AG08396 (cell line): ENCODE measurements at places on chromosomes 6 and 20.

DNA sequence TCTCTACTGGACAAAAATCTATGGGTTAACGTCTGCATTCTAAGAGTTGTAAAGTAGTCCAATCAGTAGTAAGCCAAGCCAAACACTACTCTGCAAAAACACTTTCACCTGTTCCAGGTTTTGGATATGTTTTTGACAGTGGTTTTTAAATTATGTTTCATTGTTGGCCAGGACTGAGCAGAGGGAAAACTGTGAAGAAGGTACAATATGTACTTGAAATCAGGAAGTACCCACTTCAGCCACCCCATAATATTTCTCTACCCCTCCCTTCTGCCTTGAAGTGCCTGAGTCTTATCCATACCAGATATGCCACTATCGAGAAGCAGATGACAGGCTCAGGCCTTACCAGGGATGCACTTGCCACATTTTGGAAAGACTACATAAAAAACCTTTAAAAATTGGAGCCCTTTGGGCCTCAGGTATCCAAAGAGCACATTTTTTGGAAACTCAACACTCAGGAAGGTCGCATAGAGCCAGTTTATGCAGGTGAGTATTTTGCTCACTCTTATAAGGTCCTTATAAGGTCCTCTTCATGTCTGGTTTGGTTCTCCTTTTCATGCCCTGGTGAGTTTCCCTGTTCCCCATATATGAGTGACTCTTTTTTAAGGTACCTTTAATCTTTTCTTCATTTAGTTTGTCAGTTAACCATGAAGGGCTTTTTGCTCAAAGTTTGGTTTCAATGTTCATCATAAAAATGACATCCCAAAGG is 859.3 kb upstream of the FLRT3 start:
- DNase-seq = no peak

GRCh38 chr6:16318953-16319720 is 80.8 kb downstream of the GMPR start:
- no peak for DNase-seq

DNA sequence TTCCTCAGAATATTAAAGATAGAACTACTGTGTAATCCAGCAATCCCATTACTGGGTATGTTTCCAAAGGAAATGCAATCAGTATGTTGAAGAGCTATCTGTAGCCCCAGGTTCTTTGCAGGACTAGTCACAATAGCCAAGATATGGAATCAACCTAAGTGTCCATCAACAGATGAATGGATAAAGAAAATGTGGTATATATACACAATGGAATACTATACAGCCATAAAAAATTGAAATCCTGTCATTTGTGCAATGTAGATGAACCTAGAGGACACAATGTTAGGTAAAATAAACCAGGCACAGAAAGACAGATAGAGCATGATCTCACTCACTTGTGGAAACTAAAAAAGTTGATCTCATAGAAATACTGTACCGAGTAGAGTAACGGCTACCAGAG is 306.0 kb upstream of the MARCKS start:
- DNase-seq = no peak

DNA sequence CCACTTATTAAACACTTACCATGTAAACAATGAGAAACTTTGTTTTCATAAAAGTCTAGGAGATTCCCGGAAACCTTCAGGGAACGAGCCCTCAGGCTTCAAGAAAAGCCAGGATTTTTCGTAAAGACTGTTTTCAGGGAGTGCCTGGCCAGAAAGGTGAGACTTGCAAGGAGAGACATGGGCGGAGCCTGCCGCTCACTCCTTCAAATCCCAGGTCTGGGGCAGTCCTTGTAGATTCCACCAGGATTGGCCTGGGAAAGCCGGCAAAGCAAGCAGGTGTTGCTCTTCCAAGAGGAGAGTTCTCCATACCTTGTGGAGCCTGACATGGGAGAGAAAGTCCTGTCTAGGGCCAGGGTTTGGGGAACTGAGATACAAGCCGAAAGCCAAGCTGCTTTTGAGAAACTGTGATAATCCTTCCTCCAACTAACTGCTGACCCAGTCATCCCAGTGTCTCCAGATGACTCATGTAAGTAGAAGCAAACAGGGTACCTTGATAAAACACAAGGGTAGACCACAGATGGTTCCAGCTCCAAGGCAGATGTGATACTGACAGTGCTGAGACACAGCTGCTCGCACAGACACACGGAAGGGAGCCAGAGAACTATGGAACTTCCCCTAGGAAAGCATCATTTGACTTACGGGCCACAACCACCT is 69.4 kb upstream of the NAA20 start:
- DNase-seq = peak; percentile 57

GRCh38 chr20:3202965-3203314 is 1.5 kb downstream of the DDRGK1 start:
- DNase-seq = no peak

DNA sequence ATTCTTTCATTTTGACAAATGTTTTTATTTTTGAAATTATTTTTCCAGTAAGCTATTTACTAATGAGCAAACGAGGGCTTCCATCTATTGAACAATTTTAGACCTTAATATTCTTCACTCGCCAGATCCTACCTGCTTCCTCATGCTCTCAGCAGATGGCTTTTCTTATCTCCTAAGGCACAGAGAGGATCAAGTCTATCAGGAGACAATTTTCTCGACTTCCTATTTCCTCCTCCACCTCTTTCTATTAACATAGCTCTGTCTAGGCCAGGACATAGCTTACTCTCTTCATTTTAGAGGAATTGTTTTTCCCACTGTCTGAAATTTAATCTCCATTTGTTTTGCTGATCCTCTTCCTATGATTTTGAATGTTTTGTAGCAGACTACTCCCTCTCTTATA is 87.0 kb upstream of the MAN1A1 start:
- DNase-seq = no peak

- no peak for DNase-seq
Observed at GRCh38 chr6:166344240-166344639, 1.9 kb upstream of the SFT2D1 start.

GRCh38 chr20:112396-112795 is 24.9 kb downstream of the DEFB125 start:
- no peak for DNase-seq

- DNase-seq = no peak
Observed at GRCh38 chr20:48807586-48808381, 20.0 kb downstream of the PREX1 start.

- no peak for DNase-seq
Observed at GRCh38 chr6:11526156-11526505, 11.4 kb upstream of the TMEM170B start.

GRCh38 chr20:13694420-13695150 is 55.9 kb upstream of the TASP1 start:
- no peak for DNase-seq

DNA sequence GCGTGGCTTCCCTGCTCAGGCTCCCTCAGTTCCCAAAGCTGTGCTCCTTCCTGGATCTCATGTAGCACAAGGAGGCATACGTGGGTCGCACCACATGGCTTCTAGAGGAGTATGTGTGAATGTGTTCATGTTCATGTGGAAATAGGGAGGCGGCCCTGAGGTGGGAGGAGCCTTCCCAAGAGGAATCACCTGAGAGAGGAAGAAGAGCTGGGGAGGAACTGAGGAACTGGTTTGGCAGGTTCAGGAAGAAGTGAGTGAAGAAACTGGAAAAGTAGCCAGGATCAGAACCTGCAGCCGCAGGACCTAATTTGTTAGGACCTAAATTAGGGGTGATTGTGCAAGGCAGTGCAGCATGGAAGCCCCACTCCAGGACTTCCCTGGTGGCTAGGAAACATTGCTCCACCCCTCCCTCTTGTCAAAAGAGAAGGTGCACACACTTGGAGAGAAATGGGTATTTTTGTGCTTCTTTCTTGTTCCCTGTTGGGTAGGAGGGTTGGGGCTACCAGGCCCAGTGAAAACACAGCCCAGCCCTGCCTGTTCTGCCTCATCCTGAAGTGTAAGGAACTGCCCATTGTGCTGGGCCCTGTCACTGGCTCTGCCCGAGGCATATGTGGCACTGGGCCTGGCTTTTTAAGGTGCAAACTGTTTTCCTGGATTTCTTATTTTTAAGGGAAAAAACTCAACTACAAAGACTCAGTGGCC is 20.7 kb downstream of the SYNJ2 start:
- DNase-seq = no peak

GRCh38 chr6:42726485-42727086 is 4.2 kb upstream of the PRPH2 start:
- peak; percentile 87 for DNase-seq

GRCh38 chr20:35831029-35831428 is 59.2 kb downstream of the PHF20 start:
- no peak for DNase-seq

DNA sequence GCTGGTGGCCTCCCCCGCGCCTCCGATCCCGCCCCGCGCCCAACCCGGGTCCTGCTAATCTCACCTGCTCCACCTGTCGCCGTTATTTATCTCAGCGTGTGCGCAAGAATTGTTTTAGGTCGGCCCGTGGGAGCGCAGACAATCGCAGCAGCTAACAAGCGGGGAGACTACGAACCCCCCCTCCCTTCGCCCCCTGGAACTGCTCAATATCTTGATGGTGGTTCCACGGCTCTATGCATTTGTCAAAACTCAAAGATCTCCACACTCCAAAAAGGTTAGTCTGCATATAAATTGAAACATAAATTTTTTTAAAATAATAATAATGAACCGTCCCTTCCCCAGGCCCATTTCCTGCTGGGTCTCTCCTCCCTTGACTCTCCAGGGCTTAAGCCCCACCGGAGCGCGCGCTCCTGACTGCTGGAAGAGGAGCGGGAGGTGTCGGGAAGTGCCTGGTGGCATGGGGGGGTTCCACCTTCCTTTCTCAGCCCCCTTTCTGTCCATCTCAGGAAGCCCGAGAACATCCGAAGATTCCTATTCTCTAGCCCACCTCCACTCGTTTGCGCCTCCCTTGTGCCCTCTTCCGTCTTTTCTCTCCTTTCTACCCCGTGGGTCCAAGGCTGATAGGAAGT is 1.6 kb upstream of the MDGA1 start:
- DNase-seq = no peak

GRCh38 chr20:63431944-63432343 is 40.5 kb downstream of the KCNQ2 start:
- no peak for DNase-seq
